ENCODE measurements at places on chromosomes 16 and 17. TPM values are rescaled to one million over a fixed set of nuclear protein-coding genes. Genes with fewer than 3 reads are reported as not detected.

The EEF2K gene
- 20.9 TPM for total RNA-seq

The GFAP gene
- total RNA-seq = 0.22 TPM

DNA sequence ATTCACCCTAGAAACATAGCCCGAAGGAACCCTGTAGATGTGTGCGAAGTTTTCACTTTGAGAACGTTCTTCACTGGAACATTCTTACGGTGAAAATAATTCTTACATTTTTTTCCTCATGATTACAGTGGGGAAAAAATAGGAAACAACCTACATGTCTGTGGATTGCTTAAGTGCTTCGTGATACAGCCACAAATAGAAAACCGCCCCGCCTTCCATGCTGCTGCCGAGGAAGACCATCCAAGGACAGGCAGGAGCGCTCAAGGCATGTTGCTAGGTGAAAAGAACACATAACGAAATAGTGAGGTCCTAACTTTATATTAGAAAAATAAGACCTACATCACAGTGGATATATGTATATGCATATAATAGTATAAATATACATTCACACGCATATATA is 78.8 kb downstream of the BMERB1 start:
- no peak for DNase-seq

The RGS11 gene
- total RNA-seq = 2.7 TPM

The TSPAN10 gene
- total RNA-seq = 3.2 TPM

GRCh38 chr16:88484505-88485365 is 31.7 kb downstream of the ZFPM1 start:
- no peak for DNase-seq

GRCh38 chr16:74563828-74564263 is 43.1 kb downstream of the GLG1 start:
- peak; percentile 44 for DNase-seq

GRCh38 chr17:58575511-58575910 is 61.1 kb upstream of the MTMR4 start:
- peak; percentile 71 for DNase-seq

- no peak for DNase-seq
Measured at GRCh38 chr17:31068291-31068690, 26.5 kb upstream of the NF1 start.

DNA sequence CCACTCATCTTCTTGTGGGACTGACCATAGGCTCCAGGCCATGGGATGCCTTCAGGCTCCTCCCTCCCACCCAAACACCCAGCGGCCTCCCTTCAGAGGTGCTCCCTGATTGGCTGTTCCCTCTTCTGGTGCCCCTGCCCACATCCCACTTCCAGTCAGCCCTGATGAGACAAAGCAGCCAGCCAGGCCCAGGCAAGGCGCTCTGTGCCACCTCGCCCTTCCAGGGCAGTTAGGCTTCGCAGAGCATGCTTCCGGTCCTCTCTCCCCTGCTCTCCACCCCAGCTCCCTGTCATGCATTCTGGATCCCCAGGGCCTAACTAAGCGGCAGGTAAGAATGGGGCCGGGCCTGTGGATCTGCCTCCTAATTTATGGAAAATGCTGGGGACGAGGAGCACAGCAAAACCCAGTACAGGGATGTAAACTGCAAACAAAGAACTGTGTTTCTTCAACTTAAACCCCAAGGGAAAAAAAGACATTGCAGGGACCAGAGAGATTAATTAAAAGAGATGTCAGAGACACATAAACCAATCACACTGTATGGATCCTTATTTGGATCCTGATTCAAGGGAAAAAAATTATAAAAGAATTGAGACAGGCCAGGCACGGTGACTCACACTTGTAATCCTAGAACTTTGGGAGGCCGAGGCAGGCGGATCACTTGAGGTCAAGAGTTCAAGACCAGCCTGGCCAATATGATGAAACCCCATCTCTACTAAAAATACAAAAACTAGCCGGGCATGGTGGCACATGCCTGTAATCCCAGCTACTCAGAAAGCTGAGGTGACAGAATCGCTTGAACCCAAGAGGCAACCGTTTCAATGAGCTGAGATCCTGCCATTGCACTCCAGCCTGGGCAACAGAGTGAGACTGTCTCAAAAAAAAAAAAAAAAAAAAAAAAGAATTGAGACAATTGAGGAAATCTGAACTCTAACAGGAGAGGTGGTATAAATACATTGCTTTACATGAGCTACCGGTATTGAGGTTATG is 26.0 kb downstream of the ZDHHC7 start:
- peak; percentile 89 for DNase-seq

All from astrocyte (in vitro differentiated cells and primary cell).